A549 (cell line): ENCODE measurements at places on chromosomes 5 and 9. TPM values are rescaled to one million over a fixed set of nuclear protein-coding genes. Genes with fewer than 3 reads are reported as not detected.

IFNA13 gene
- polyA plus RNA-seq = not detected in 3 replicates

NPR3 gene
- polyA plus RNA-seq = 16.4 to 18.0 TPM (median 18.0 TPM) in 3 replicates

CCDC183 gene
- 0.58 to 1.1 TPM (median 0.90 TPM) in 3 replicates for polyA plus RNA-seq

GRCh38 chr9:84271921-84272556 lies 68.5 kb downstream of the SLC28A3 start:
- no peak for DNase-seq

DNA sequence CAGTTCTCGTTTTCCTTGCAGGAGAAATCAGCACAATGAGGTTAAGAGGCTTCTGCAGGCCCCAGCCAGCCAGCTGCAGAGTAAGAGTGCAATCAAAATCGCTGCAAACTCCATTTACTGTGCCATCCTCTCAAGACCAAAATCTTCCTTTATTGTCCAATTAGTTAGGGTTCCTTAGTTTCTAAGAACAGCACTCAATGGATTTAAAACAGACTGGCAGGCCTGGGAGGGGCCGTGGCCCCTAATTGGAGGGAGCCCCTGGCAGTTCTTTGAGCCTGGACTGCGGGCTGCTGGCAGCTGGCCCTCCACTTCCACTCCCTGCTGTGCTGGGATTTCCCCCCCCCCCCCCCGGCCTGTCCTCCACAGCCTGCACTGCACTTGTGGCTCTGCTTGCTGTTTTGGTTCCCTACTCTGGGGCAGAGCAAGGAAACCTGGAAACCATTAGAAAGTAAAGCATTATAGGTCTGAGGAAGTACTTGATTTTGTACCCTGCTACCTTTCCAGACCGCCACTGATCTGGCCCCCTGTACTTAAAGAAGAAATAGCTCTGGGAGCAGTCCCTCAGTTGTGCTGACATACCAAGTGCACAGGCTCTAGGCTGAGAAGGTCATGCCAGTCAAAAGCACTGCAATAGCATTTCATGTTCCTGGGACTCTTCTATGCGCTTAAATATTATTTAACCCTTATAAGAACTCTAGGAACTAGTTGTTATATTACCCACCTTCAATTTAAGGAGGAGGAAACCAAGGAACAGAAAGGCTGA lies 129.0 kb downstream of the APBA1 start:
- DNase-seq = no peak

GRCh38 chr5:134521841-134522240 lies 3.6 kb upstream of the JADE2 start:
- DNase-seq = no peak
